ENCODE measurements at places on chromosomes 12 and 14.
A peak's percentile ranks its signal among the peaks of the same experiment; 100 is the strongest.

GRCh38 chr14:29548948-29549370, 378.7 kb downstream of the PRKD1 start:
- peak; percentile 74 for DNase-seq

DNA sequence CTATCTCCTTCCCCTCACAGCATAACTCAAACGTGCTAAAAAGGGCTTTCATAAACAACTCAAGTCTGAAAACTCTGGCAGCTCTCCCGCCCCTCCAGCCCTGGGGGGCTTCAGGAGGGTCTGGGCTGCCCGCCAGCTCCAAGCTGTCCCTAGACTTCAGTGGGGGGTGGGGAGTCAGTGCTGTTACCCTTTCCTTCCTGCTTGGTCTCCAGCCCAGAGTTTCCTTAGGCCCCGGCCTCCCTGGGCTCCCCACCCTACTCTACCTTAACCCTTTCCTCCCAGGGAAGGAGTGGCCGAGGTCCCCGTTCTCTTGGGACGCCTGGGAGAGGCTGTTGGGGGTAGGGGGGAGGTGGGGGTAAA, 530 bp upstream of the NYNRIN start:
- DNase-seq = no peak

DNA sequence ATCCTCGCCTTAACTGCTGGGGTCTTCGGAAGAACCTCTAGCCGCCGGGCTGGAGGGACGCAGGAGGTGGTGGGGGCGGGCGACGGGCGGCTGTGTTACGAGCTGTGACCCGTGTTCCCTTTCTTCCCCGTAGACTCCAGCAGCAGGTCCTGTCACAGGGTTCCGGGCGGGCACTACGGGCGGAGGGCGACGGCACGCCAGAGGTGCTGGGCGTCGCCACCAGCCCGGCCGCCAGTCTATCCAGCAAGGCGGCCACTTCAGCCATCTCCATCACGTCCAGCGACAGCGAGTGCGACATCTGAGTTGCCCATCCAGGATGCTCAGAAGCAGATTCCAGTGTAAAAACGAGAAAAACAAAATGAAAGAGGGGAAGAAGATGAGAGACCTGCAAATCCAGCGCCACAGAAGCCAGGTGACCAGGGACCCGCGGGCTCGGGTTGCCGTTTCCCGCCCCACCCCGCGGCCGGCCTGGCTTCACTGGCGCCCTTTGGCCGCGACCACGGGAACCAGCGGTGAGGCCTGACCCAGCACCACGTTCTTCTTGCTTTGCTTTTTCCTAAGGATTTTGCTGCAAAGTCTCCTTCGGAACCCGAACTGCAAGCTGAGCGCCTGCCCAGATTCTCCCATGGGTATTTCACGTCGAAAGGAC, 2.1 kb downstream of the SIX6 start:
- DNase-seq = no peak

DNA sequence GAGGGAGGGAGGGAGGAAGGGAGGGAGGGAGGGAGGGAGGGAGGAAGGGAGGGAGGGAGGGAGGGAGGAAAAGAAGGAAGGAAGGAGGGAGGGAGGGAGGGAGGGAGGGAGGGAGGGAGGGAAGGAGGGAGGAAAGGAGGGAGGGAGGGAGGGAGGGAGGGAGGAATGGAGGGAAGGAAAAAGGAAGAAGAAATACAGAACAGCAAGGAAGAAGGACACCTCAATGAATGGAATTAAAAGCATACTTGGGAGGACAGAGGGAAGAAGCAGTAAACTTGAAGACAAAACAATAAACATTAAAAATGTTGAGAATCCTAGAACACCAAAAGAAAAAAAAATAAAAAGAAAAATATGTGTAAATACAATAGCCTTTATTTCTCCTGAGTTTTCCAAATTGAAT, 6.2 kb downstream of the OR4Q2 start:
- no peak for DNase-seq

GRCh38 chr14:53915364-53916014, 41.1 kb downstream of the BMP4 start:
- no peak for DNase-seq

GRCh38 chr12:88308825-88309224, 166.7 kb downstream of the TMTC3 start:
- no peak for DNase-seq

DNA sequence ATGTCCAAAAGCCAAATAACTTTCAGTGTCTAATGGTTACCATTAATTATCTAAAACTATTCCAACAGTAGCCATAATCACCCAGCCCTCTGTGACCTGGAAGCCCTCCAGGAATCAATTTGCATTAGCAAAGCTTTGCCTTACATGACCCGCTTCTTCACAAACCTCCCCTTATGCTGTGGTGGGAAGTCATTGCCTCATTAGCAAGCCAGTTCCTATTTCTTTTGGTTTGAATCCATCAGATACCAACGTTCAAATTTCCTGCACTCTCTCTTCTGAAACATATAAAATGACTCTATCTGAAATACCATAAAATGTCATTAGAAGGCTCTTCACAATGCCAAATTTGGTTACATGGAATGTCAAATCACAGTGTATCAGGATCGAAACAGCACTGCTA, 268.3 kb upstream of the PRKD1 start:
- no peak for DNase-seq

GRCh38 chr14:31921721-31922120, 155.4 kb upstream of the ARHGAP5 start:
- no peak for DNase-seq

GRCh38 chr14:65228436-65228835, 126.1 kb upstream of the MAX start:
- no peak for DNase-seq

DNA sequence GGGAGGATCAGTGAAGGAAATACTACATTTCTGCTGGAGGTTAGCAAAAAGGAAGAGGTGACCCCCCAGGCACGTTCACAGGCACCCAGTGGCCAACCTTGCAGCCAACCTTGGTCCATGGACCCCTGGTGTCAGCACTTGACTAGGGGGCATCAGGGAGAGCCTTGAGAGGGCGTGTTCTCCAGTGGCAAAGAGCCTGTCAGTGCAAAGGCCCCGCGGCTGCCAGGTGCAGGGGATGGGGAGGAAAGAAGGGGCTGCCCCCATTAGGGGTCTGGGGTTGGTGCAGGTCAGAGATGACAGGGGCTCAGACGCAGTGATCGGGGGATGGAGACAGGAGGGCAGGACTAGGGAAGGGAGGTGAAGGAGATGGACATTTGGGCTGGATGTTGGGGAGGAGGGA, 22.7 kb upstream of the ULK1 start:
- no peak for DNase-seq

GRCh38 chr12:62210422-62210821, 49.8 kb upstream of the USP15 start:
- peak; percentile 31 for DNase-seq

- DNase-seq = no peak
These were observed 16.3 kb upstream of the YBX3 start for GRCh38 chr12:10739157-10740118.

DNA sequence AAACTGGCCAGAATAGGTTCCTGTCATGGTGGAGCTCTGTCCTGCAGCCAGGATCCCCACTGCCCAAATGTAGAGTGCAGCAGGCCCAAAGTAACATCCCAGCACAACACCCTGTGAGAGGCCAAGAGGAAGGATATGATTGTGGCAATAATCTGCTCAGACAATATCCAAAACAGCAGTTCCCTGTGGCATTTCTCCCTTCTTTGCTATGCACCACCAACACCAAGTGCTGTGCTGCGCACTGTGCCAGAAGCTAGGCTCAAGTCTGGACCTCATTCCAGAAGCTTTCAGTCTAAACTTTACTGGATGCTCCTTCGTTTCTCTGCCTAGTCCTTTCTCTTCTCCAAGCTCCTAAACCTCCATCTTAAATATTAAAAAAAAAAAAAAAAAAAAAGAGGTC, 33.4 kb downstream of the SLC11A2 start:
- DNase-seq = no peak

DNA sequence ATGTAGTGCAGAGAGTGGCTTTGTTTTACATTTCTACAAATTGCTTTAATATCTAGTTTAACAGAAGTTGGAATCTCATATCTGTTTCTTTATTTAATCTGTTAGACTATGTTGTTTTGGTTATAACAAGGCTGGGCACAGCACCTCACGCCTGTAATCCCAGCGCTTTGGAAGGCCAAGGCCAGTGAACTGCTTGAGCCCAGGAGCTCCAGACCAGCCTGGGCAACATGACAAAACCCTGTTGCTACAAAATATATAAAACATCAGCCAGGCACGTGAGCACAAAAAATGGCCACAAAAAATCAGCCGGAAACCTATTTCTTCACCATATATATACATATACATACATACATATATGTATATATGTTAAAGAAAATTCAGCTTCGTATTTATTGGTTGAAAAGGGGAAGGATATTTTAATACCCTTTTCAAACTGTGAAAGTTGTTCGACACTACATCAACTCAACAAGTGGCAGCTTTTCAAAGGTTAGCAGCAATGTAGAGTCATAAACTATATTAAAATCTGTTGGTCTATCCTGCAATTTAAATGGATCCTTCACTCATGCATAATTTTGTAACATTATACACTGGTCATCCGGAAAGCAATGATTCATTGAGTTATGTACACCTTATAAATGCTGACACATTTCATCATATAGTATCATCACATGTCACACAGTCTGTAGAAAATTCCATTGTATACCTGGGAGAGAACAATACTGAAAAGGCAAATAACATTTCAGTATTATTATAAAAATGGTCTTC, 7.1 kb downstream of the NR2C1 start:
- DNase-seq = no peak

GRCh38 chr12:59597385-59597781, 1.6 kb downstream of the SLC16A7 start:
- no peak for DNase-seq

DNA sequence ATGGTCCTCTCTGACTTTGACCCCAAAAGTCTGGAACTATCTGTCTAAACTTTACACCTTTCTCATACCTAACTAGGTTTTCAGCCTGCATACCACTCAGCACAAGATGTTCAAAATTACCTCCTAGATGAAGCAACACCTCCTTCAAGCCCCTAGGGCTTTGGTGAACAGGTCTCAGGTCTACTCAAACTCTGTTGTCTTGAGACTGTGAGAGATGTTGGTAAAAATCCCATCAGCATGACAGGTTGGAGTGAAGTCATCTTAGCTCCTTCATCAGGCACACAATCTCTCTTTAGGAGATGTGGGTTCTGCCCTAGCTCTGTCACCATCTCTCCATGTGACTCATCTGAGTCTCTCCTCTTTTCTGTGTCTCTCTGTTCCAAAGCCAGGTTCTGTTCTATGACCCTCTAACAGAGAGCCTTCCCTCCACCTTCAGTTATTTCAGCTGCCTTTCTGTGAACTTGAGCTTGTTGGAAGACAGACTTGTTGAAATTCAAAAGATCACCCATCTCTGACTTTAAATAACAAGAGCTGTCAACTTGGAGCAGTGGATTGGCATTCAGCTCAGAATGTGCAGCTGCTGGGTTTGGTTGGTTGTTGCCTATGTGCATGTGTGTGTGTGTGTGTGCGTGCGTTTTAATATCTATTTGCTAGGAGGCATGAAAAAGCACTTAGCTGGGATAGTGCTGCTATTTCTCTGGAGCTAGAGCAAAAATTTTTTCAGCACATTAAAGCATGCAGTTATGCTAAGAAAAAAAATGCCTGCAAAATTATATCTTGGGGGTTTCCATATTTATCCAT, 130.7 kb downstream of the CRACR2A start:
- DNase-seq = no peak

DNA sequence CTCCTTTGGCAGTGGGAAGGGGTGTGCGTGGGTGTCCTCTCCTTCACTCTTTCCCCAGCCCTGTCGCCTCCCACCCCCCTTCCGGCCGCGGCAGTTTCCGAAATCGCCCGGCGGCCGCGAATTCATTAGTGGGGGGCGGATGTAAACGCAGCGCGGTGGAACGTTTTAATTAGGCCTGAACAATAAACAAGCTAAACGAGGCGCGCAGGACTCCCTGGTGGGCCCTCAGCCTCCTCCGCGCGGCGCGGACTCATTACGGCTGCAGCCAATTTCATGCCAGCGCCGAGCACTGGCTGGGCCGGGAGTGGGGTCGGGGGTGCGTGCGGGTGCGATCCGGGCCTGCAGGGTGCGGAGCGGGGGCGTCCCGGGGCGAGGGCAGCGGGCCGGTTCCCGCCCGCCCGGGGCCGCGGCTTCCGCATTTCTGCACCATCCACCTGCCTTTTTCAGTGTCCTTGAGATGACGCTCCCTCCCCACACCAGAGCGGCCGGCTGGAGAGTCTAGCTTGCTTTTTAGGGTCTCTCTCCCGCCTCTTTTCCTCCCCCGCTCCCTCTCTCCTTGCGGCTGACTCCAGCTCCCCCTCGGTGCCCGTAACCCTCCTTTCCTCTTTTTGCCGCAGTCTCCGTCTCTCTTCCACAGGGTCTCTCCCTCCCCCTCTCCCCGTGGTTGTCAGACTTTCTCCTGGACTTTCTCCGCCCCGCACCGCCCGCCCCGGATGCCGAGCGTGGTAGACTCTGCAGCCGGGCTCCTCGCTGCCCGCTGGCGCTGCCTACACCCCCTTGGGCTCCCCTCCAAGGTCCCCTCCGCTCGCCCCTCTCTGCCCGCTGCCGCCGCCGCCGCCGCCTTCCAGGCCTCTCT, at the start of gene CISTR:
CISTR (minus strand) TSS at position 644 of the 856 bp plus-strand sequence.
- no peak for DNase-seq

DNA sequence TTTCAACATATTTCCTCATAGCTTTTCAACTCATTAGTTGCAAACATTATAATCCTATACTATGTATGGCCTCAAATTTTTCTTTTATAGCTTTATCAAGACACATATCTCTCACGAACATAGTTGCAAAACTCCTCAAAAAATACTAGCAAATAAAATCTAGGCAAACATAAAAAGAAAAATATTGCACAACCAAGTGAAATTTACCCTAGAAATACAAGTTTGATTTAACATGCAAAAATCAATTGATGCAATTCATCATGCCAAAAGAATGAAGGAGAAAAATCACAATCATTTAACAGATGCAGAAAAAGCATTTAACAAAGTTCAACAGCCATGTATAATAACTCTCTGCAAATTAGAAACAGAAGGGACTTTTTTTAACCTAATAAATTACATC, 33.3 kb upstream of the KCNH5 start:
- DNase-seq = no peak

- no peak for DNase-seq
These were observed 36.7 kb downstream of the SPATS2 start for GRCh38 chr12:49403971-49404450.

- DNase-seq = no peak
These were observed 461.7 kb downstream of the GXYLT1 start for GRCh38 chr12:41683023-41683422.

DNA sequence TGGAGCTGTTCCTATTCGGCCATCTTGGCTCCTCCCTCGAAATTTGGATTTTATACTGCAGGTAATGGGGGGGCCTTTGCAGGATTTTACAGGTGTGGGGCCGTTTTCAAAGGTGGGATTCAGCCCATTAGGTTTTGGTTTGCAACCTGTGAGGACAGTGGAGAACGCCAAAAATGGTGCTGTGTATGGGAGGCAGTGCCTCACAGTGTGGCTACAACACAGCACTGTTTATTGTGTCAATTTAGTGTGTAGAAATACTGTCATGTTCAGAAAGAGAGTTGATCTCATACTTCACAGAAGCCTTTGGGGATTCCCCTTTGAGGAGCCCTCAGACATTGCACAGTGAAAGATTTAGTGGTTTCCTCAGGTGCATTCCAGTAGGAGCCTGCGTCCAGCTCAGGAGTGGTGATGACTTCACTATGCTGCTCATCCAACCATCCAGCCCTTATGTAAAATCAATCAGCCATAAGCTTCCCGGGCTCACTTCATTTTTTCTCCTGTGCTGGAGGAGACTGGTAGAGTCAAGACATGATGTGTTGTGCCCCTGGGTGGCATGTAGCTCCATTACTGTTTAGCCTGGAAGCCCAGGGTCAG, 92.7 kb upstream of the PRMT8 start:
- no peak for DNase-seq
